Smooth muscle cell of the brain vasculature (primary cell): ENCODE measurements at places on chromosomes 7 and 10.

GRCh38 chr7:98163704-98164494 is 47.3 kb upstream of the BHLHA15 start:
- DNase-seq: no peak

GRCh38 chr7:131686833-131687232 is 130.4 kb upstream of the PODXL start:
- DNase-seq: no peak

DNA sequence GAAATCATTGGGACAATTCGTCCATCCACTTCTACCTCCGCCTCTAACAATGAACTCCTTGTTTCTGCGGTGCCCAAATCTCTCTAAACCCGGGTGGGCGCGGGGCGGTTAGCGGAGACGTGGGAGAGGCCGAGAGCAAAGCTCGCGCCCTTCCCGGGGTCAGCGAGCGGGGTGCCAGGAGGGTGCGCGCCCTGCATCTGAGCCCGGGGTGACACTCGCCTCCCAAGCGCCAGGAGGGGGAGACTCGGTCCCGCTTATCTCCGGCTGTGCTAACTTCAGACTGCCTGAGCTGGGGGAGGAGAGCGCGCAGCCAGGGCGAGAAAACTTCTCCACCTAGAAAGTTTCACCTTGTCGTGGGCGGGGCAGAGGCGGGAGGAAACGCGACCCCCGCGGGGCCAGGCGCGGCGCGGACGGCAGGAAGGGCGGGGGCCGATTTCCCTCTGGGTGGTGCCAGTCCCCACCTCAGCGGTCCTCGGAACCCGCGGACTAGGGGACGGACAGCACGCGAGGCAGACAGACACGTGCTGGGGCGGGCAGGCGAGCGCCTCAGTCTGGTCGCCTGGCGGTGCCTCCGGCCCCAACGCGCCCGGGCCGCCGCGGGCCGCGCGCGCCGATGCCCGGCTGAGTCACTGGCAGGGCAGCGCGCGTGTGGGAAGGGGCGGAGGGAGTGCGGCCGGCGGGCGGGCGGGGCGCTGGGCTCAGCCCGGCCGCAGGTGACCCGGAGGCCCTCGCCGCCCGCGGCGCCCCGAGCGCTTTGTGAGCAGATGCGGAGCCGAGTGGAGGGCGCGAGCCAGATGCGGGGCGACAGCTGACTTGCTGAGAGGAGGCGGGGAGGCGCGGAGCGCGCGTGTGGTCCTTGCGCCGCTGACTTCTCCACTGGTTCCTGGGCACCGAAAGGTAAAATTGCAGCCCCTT is at the start of gene MET:
TSS of gene MET (plus strand) at position 516 of the 915 bp plus-strand sequence. CDS start 26,889 bp downstream, outside the sequence.
- DNase-seq: no peak

DNA sequence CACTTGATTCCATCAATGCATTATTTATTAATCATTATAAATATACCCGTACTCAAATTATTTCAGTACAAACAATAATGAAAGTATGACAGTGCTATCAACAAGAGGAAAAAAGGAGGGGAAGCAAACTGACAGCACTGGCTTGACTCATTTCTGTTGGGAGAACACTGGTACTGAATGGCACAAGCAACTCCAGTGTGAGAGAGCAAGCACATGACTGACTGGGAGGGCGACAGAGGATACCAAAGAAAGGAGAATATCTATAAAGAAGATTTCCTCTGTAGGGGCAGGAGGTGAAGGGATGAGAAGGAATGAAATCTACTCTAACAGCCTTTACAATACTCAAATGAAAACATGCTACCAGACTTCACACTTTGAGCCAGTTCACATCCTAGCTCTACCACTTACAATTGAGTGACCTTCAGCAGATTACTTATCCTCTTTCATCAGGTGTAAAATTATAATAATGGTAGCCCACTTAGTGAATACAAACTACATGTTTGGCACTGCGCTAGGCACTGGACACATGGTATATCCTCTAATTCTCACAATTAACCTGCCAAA is 1.5 kb downstream of the USP54 start:
- no peak for DNase-seq

DNA sequence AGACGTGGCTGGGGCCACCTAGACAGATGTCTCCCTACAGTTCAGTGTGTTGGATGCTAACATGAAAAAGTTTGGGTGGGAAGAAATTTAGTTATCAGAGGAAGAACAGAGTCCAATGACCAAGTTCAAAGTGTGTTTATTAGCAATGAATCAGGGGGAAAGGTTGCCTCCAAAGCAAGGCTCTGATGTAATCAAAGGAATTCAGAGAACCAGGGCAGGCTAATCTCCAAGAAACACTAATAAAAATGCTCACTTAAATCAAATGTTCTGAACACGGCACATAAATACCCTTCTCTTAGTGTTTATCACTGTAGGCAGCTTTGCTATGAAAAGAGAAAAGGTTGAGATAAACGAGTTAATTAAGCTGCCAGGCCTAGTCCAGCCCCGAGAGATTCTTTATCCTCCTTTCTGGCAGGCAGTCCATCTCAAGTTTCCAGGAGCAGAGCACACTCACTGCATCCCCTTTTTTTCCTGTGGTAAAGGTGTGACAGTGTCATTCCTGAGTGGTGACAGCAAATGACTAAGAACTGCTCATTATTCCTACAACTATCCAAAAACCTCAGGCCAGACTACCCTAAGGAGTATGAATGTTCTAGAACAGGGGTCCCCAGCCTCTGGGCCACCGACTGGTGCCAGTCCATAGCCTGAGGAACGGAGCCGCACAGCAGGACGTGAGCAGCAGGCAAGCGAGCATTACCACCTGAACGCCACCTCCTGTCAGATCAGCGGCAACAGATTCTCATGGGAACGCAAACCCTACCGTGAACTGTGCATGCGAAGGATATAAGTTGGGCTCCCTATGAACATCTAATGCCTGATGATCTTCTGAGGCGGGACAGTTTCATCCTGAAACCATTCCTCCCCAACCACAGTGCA is 66.9 kb upstream of the FHIP2A start:
- no peak for DNase-seq

DNA sequence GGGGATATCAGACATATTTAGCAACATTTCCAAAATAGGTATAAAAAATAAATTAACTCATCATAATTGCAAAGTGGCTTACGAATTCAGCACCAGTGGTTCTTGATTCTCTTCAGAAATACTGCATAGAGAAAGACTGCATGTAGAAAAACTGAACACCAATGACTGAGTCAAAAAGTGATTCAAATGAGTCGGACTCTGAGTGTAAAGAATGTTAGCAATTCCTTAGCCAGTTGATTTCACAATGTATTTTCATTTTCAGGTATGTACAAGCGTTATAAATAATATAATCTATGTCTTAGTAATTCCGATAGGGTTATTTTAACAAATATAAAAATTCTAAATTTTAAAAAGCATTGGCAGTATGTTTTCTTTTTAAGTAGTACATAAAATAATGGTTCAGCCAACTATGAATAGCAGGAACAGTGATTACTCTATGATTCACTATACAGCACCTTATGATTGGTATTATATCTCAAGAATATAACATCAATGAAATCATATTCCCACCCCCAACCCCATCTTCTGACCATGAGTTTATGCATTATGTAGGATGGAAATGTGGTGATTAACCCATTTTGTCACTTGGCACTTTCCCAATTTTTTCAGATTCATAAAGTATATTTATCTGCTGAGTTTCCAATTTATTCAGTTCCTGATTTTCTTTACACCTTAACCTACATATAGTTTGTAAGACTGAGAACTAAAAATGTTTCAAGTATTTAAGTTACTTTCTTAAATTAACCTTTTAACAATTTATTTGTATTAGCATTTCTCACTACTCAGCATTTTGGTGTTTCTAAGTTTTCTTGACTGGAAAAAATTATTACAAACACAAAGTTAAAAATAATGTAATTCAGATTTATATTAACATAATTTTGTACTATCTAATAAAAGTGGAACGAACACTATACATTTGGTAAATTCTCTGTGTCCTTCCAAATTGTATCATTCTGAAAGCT is 33.9 kb downstream of the DNAJC1 start:
- DNase-seq: no peak

DNA sequence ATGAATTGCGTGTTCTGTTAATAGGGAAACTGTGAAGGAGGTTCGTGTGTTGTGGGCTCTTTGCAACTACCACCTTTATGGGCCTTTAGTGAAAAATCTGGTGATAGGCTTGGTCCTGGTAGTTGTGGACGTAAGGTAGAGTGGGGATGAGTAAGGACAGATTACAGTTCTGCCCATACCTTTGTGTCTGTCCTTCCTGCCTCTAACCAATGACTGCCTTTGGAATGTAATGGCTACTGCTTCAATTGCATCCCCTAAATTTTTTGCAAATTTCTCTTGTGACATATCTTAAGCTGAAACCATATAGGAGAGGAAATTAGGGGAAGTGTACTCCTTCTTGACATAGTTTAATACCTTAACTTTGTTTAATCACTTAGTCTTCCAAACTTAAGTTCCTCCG is 82.3 kb downstream of the ADK start:
- no peak for DNase-seq

DNA sequence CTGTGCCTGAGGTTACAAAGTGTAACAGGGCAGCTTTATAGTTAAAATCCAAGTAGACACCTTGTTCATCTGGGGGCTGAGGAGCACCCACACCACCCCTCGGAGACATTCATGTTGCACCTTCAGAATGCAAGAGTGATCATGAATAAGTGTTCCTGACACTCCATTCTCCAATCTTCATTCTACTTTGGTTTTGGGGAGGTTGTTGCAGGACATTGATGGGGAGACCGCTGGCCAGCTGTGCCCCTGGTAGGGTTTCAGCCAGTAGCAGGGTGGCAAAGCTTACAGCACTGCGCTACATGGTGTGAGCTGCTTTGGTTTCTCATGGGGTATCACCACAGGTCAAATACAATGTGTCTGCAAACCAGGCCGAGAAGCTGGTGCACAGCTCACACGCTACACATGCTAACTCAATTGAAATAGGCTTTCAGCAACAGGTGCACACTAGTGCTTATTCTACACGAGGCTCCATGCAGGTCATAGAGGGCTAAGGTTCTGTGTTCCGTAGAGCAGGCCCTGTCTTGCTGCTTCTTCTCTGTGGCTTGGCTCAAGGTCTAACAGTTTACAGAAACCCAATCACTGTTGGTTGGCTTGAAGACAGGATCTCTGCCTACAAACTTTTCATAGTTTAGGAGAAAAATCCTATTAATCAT is 317.4 kb upstream of the ZNF32 start:
- DNase-seq: no peak

DNA sequence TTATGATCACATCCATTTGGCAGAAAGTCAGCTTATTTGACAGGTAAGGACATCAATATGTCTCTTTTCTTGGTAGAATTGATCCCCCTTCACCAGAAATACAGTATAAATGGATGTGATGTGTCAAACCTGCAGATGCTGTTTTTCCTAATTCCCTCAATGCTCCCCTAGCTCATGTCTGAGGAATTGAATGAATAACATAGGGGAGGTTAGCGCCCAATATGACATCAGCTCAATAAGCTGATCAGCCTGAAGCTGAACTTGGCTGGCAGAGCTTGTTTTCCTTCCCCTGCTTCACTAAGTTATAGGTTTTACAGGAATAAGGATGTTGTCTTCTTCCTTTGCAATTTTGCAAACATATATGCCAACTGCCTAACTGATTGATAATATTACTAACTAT is 132.5 kb downstream of the REEP3 start:
- no peak for DNase-seq

DNA sequence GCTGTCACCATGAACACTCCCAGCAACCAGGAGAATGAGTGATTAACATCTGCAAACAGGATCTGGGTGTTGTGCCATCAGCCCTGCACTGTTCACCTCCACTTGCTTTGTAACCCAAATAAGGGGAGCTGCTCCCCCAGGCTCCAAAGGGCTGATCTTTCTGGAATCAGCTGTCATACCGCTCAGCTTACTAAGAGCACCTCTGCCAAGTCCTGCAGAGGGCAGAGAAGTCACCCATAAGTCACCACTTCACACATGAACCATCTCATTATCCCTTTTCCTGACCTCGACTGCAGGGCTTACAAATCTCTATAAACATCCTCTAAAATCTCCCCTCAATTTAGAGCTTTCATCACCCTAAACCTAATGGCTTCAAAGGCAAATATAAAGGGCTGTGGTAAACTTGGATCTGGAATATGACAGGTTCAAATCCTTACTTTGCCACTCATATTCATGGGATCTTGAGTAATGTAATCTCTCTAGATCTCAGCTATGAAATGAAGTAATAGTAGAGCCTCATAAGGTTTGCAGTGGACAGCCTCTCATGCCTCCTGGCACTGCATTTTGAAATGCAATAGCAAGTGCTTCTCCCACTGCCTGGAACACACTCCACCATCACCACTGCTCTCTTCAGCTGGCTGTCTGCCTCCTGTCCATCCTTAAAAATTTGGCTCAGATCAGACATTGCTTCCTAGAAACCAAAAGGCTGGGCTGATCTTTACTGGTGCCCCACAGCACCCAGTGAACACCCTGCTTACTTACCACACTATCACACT is 38.8 kb downstream of the ERLIN1 start:
- DNase-seq: no peak

DNA sequence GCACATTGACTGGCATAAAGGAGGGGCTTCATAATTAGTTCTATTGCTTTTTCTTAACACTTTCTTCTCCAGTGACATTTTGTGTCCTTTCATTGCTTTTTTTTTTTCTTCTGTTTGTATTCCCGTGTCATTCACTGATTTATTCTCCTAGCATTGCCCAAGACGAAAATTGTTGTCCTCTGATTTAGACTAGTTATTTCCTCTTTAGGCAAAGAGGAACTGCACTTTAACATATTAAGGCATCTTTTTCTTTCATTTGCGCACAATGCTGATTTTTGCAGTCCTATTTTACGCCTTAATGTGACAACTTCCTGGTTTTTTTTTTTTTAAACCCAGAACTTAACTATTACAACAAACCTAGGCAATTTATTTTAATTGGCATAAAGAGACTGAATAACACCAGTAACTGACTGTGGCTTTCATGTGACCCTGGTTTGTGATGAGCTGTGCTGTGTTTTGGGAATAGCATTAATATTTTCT is 39.7 kb downstream of the ARID5B start:
- no peak for DNase-seq

GRCh38 chr7:69597278-69598076 is 798 bp upstream of the AUTS2 start:
- DNase-seq: no peak

DNA sequence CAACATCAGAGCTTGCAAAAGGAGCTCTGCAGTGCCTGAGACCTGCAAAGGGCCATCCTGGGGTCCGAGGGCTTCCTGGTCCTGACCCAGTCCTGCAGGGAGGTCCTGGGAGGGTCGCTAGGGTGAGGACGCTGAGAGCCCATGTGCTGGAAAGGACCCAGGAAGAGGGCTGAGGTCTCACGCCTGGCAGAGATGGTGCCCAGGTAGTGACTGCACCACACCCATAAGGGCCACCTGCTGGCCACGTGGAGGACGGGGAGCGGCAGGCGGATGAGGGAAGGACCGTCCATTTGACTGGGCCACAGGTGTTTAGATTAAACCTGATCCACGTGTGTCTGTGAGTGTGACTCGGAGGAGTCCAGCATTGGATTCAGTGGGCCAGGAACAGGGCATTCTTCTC is 392.8 kb downstream of the DNAJB6 start:
- no peak for DNase-seq
